ENCODE measurements at places on chromosomes 13 and 19.

- no peak for DNase-seq
Measured at GRCh38 chr13:78227709-78228108, 309.1 kb upstream of the EDNRB start.

- DNase-seq, result no peak
Measured at GRCh38 chr19:44810234-44811121, 1.6 kb downstream of the BCAM start.

GRCh38 chr19:5718037-5718578, 1.8 kb downstream of the LONP1 start:
- DNase-seq, result no peak

DNA sequence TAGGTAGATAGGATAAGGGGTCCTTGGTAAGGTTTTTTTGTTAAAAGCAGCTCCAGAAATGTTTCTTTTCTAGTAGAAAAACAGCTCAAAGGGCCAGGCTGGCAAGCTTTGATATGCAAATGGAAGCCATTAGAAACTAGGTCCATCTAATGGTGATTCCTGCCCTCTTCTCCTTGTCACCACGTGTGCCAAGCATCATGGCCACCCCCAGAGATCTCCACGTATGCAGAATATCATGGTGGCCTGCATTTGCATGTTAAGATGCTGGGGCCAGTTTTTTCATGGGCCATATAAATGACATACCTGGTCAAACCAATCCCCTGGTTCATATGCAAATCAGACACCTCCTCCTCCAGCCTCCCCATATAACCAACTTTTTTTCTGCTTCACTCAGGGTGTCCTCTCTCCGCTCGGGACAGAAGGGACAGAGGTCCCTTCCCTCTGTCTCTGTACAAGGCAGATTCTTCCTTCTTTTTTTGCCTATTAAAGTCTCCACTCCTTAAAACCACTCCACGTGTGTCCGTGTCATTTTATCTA, 1335.9 kb downstream of the UQCRFS1 start:
- no peak for DNase-seq

- no peak for DNase-seq
Measured at GRCh38 chr13:44142540-44142867, 231.1 kb upstream of the SERP2 start.

GRCh38 chr13:20131057-20131832, 29.6 kb downstream of the GJA3 start:
- DNase-seq, result no peak

GRCh38 chr13:98065468-98065867, 77.4 kb upstream of the FARP1 start:
- no peak for DNase-seq

DNA sequence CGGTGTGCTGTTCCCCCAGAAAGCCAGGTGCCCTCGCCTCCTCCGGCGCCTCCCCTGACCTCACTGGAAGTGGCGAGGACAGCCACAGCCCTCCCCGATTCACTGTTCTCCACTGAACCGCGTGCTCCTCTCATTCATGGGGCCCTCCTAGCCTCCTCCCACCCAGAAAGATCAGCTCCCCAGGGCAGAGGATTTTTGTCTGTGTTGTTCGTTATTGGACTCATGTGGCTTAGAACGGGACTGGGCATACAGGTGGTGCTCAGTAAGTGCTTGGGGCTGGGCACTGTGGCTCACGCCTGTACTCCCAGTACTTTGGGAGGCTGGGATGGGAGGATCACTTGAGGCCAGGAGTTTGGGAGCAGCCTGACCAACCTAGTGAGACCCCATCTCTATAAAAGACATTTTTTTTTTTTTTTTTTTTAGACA, 3.8 kb downstream of the PRTN3 start:
- no peak for DNase-seq

DNA sequence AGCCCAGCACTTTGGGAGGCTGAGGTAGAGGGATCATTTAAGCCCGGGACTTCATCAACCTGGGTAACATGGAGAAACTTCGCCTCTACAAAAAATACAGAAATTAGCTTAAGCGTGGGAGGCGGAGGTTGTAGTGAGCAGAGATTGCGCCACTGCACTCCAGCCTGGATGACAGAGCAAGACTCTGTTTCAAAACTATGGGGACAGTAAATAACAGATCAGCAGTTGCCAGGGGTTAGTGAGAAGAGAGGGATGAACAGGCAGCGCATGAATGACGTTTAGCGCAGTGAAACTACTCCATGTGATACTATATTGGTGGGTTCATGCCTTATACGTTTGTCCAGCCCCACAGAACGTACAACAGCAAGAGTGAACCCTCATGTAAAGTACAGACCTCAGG, 7.1 kb upstream of the ICAM3 start:
- DNase-seq, result no peak

DNA sequence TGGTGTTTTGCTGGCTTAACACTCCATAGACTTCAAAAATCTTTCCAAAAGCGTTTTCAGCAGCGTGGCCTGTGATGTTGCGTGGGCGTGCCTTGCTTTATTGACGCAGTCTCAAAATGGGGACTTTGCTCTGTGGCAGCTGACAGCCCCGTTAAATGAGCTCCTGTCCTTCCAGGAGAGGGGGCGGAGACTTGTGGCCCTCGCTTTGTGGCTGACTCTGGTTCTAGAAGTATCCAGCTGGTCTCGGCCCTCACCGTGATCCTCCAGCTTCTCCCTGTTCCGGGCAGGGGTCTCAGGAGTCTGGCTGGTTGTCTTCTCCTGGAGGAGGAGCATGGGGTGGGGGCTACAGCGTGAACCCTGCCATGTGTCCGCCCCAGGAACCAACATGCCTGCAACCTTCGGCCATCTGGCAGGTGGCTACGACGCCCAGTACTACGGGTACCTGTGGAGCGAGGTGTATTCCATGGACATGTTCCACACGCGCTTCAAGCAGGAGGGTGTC, 8.4 kb upstream of the ZNF554 start:
- no peak for DNase-seq

DNA sequence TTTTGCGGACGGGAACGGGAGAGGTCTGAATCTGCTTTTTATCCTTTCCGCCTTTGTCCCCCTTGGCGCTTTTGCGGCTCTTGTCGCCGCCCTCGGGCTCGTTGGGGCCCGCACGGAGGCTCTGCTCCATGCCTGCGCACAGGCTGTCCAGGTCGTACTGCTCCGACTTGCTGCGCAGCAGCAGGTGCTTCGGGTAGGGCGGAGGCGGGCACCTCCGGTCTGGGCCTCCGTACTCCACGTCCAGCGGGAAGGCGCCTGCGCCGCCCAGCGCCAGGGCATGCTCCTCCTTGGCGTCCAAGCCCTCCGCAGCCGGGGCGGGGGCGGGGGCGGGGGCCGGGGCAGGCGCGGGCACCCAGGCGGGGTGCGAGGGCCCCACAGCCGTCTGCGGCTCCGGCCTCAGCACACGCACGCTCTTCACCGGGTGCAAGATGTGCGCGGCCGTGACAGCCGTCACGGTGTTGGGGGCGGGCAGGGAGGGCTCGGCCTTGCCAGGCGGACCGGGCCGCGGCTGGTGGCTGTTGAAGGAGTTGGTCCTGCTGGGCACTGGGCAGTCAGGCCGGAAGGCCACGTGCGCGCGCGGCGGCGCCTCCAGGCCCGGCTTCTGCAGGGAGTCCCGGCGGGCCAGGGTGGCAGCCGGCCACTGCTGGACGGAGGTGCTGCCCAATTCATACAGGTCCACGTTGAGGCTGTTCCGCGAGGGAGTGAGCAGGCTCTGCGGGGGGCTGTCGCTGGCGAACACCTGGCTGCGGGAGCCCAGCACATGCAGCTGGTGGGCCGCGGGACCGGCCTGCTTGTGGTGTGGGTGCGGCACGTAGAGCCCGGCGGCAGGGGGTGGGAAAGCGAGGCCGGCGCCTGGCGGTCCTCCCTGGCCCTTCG, 73.1 kb downstream of the LATS2 start:
- no peak for DNase-seq

DNA sequence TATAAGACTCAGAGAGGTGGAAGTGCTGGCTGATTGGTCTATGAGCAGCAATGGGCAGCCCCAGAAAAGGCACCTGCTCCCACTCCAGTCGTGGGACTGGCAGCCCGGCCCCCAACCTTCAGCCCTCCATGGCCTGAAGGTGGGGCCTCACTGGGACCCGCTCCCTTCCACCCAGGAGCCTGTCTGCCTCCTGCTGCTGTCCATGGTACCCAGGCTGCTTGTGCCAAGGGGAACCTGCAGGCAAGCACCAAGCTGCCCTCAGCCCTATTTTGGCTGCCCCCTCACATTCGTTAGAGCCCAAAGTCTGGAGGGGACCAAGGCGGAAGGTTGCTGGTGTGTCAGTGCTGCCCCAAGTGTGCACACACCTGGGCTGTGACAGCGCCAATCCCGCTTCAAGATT, 2304.9 kb downstream of the PCDH9 start:
- no peak for DNase-seq

DNA sequence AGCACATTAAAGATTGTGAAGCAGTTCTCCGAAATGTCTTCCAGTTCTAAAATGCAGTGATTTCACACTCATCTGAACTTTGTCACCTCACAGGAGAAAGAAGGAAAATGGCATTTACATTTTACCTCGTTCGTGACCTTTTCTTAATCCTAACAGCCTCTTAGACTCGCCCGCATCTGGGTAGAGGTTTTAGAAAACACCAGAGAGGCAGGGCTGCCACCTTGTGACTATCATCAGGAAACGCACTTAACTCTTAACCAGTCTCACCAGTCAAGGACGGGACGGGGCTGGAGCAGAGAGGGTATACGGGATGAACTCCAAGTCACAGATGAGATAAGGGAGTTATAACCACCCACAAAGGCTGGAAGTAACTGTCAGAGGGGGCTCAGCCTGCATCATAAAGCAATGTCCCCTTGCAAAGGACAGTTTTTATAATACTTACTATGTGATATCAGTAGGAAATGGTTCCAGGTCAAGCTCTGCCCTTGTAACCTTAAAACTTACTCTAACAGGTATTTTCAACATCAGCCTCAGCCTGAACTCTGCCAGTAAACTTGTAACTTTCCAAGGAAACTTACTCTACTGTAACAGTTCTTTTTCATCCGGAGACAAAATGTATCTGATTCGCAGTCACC, 8.6 kb upstream of the CEACAM6 start:
- DNase-seq, result peak; percentile 32

DNA sequence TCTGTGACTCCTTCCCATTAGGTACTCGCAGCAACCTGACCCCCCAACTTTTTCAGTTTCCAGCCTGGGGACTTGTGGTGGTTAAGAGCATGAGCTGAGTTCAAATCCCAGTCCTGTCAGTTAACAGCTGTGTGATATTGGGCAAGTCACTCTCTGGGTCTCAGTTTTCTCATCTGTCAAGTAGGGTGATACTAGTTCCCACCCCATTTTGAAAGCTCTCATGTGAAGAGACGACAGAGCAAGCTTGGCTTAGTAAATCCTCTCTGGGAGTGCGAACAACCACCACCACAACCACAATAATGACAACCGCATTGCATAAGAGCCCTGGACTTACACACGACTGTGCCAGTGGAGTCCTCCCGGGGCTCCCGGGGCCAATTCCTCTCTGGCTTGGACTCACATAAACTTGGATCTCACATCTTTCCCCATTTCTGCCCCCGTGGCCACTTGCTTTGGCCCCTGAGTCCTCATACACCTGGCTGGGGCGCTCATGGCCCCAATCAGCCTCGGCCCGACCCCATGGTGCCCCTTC, 454 bp downstream of the BLVRB start:
- DNase-seq, result no peak

DNA sequence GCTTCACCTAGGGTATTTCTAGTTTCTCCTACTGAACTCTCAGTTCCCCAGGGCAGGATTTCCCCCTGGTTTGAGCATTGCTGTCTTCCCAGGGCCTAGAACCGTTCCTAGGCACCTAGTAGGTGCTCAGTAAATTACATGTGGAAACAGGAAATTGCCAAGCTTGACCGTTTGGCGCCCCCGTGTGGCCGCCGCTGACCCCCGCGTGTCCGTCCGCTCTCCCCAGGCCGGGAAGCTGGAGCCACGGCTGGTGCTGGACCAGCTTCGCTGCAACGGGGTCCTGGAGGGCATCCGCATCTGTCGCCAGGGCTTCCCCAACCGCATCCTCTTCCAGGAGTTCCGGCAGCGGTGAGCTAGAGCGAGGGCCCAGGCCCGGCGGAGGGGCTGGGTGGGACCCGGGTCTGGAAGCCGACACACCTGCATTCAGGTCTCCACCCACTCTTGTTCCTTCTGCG, 55.5 kb downstream of the MYH14 start:
- no peak for DNase-seq

- no peak for DNase-seq
Measured at GRCh38 chr19:31268751-31269383, 80.4 kb downstream of the TSHZ3 start.

GRCh38 chr13:84812789-84813188, 930.5 kb upstream of the SLITRK1 start:
- DNase-seq, result no peak

DNA sequence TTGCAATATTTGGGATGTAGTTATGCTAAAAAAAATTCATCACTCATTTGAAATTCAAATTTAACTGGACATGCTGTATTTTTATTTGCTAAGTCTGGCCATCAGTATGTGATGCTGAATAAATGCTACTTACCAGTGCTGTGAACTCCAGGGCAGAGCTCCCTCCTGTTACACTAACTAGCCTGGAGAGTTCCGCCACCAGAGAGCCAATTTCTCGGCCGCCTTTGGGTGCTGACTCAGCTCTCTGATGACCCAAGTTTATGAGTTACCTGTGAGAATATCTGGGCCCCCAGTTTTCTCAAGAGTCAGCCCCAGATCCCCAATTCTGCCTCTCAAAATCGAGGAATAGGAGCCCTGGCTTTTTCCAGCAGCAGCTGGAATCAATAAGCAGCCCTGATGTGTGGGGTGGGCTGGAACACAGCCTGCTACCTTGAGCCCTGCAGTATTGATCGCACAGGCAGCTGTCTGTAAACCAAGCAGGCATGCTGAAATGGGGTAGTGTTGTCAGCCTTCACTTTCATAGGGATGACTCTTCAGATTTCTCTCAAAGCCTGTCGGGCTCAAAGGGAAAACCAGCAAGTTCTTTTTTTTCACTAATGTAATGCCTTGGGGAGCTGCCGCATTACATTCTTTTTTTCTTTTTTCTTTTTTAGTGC, 113.7 kb downstream of the DNAJC15 start:
- DNase-seq, result no peak

- no peak for DNase-seq
Measured at GRCh38 chr13:44583137-44583536, 7.0 kb upstream of the TSC22D1 start.

DNA sequence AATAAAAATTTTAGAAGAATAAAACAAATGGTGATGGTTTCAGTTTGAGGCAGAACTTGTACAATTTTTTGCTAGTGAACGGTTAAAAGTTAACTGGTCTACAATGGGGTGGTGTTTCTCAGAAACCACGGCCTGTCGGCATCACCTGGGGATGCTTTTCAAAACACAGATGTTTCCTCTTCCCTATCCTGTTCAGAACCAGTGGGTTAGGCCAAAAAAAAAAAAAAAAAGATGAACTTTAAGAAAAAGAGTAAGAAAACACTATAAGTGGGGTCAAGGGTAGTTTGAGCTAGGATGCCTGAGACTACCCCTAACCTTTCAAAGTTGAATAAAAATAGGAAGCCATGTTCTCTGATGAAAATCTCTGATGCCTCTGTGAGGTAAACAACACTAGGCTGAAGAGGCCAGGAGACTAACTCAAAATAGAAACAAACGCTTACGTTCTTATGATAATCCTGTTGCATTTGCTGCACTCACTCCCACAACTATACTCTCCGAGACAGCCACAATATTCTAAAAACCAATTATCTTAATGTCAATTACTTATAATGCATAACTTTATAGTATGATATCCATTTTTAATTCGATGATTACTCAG, 3.3 kb downstream of the MTIF3 start:
- DNase-seq, result no peak
